ENCODE measurements at places on chromosomes 6 and 20. TPM values are rescaled to one million over a fixed set of nuclear protein-coding genes. Genes with fewer than 3 reads are reported as not detected.

Gene PRDM1
- total RNA-seq, result 13.3 TPM

Gene GLP1R
- not detected for total RNA-seq

- DNase-seq, result no peak
Measured at GRCh38 chr6:148629181-148629580, 117.6 kb upstream of the UST start.

DNA sequence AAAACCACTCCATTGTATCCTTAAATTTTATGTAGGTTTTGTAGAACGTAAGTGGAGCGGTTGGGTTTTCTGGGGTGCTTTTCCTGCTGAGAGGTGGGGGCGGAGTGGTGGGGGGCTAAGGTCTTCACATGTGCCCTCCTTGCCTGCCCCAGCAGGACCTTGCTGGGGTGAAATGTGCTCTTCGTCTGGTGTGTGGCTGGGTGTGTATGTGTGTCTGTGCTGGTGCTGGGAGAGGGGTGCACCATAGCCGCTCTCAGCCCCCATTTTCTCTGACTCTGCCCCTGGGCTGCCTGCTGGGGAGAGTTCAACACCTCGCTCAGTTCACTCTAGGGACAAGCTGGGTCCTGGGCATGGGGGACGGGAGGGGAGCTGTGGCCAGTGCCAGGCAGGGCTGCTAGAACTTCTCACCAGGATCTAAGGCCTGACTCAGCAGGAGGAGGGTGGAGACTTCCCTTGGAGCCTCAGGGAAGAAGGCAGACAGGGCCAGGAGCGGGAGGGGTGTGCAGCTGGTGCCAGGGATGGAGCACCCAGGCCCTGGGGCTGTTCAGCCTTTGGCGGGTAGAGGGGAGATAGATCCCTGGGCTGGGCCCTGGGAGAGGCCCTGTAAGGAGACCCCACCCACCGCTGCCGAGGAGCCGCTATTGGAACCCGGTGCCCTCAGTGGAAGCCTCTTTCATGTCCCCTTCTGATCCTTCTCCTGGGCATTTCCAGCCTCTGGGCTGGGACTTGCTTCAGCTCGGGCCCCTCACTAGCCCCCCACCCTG lies 4.8 kb downstream of the SOX18 start:
- no peak for DNase-seq

GRCh38 chr20:9130521-9130920 lies 61.6 kb downstream of the PLCB4 start:
- no peak for DNase-seq
